ENCODE measurements at places on chromosomes 6 and 20.

DNA sequence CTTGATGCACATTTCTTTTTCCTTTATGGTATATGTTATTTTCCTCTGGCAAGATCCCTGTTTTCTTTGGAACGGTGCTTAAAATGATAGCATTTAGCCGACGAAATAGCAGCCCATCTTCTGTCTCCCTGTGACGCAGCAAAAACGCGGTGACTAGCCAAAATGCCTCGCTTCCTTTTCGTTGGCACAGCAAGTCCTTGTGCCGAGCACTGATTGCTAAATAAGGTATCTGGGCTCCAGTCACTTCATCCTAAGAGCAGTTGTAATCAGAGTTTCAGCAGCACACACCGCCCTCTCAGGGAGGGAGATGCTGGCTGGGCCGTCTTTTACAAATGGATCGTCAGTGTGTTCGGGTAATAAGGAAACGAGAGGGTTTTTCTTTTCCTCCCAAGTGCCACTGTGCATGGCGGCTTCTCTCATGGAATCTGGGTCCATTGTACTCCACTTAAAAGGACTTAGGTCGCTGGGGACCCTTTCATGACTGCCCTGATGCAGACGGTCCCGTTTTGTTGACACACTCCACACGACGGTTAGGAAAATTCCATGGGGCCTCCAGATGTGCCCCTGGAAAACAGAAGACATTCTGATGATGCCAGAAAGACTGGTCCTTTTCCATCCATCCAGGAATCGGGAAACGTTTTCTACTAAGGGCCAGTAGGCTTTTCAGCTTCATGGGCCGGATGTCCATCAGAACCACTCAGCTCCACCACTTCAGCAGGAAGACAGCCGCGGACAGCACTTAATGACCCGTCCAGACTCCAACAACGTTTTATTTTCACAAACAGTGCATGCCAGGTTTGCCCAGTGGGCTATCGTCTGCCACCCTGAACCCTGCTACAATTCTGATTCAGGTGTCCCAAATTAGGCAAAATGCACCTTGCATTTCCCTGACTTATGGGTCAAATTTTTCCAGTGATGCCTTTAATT is 185.5 kb downstream of the CDH4 start:
- DNase-seq, result no peak

DNA sequence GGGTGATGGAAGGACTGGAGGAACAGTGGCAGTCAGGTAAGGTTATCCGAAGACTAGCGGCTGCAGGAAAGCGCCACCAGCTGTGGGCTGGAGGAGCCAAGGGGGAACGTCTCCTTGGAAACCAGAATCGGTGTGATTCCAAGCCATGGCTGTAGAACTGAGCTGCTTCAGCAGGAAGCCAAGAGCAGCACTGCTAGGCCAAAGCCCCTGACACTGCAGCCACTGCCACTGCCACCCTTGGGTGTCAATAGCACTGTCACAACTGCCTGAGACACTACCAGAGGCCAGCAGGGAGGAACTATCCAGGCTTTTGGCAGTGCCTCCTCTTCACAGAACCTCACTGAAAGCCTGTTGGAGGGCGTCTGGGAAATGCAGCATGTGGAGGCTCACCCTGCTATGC is 289.6 kb upstream of the SUPT3H start:
- DNase-seq, result peak; percentile 45

DNA sequence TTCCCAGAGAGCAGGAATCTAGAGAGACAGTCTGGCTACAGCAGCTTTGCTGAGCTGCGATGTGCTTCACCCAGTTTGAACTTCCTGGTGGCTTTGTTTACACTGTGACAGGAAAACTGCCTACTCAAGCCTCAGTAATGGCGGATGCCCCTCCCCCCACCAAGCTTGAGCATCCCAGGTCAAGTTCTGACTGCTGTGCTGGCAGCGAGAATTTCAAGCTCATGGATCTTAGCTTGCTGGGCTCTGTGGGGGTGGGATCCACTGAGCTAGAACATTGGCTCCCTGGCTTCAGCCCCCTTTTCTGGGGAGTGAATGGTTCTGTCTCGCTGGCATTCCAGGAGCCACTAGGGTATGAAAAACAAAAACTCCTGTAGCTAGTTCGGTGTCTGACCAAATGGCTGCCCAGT is 91.0 kb upstream of the ESR1 start:
- no peak for DNase-seq

- DNase-seq, result no peak
Measured at GRCh38 chr6:134293659-134294161, 24.2 kb downstream of the SGK1 start.

DNA sequence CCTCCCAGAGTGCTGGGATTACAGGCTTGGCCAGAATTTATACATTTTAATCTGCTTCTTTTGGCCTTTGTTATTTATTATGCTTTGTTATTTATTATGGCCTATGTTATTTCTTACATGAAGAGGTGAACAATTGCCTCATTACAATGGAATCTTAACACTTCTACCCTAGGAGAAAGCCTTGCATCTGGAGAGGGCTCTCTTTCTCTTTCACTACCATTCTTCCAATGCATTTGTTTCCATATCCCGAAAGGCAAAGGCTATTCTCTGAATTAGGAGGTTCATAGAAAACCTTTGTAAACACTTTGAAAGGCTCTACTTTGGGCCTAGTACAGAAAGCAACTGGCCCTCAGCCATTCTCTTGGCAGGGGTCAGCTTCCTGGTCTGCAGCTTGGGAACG is 19.9 kb upstream of the DEK start:
- DNase-seq, result no peak

DNA sequence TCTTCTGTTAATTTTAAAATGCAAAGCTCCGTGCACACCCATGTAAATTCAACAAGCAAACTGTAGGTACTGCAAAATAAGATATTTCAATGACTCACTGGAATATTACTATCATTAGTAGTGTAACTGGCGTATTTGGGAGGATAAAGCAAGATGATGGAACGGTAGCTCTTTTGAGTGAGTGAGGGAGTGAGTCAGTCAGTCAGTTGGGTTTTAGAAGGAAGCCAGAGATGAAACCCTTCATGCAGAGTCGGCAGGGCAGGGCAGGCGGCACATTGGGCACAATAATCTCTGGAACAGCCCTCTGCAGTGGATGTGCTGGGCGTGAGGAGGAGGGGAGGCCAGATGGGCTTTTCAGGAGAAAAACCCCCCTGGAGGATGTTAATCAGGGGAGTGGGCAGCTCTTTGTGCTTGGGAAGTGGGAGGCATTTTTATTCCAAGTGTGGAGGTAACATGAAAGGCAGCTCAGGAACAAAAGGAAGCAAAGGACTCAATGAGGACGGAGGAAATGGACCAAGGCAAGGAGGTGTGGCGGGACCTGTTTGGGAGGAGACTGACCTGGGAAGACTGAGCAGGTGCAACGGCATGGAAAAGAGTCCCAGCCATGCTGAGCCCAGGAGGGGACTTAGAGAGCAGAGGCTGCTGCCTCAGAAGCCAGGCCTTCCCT is 171.2 kb downstream of the ZDHHC14 start:
- DNase-seq, result no peak

DNA sequence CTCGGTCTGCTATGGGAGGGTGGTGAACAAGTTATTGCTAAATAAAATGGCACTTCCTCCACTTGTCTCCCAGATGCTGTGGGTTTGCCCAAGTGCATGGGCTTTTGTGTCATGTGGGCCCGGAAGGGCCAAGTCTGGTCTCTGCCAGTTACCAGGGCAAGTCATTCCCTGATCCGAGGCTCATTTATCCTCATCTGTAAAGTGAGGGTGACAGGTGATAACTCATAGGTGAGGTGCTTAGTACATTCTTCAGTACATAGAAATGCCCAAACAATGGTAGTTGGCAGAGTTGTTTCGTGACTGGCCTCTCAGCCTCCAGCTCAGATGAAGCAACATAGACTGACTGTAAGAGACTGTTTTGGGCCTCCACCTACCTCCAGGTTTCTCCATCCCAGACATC is 2.0 kb upstream of the MUCL3 start:
- no peak for DNase-seq

DNA sequence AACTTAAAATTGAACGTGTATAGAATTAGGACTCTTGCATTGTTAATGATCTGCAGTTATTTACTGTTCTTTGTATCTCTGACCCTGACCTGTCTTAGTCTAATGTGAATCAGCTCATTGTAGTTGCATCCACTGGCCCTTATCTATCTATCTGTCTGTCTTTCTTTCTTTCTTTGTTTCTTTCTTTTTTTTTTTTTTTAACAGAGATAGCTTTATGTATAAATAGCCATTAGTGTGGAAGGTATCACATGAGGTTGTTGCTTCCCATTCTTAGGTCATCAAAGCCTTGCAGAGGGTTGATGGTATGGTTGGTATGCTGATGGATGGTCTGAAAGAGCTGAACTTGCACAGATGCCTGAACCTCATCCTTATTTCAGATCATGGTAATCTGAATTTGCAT is 59.9 kb downstream of the ENPP1 start:
- no peak for DNase-seq

- peak; percentile 57 for DNase-seq
Measured at GRCh38 chr6:129774697-129775447, 64.9 kb upstream of the ARHGAP18 start.

- no peak for DNase-seq
Measured at GRCh38 chr6:163816441-163816840, 401.9 kb downstream of the QKI start.

GRCh38 chr6:126071000-126071647 is 84.8 kb downstream of the TRMT11 start:
- DNase-seq, result no peak

DNA sequence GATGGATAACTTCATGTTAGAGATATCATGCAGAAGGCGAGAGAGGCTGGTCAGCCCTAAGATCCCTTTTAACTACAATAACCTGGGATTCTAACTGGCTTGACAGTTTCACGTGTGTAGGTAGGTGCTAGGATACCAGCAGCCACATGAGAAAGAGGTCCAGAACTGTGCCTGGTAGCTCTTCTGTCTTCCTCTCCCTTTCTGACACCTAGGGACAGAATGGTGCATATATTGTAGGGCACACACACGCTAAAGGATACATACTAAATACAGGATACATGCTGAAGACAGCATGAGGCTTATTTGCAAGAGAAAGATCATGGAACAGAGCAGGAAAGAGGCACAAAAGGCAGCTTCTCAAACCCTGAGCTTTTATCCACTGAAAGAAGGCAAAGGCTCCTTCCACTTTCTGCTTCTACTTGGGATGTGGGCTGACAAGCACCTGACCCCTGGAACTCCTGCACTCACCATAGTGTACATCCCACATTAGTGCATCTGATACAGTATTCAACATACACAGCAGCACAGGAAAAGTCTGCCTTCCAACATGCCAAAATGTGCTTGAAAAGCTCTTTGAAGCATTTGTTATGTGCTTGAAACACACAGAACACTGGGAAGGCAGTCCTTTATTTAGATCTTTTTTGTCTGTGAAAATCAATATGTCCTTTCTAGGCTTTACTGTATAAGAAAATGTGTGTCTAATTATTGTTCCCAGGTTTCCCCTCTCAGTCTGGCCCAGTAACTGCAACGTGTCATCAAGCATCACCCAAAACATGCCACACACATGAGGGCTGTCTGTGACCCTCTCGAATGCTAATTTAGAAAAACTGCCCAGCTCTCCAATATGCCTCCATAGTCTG is 3.2 kb downstream of the SLC22A23 start:
- peak; percentile 22 for DNase-seq

GRCh38 chr20:46366826-46367225 is 39.6 kb downstream of the ELMO2 start:
- no peak for DNase-seq

DNA sequence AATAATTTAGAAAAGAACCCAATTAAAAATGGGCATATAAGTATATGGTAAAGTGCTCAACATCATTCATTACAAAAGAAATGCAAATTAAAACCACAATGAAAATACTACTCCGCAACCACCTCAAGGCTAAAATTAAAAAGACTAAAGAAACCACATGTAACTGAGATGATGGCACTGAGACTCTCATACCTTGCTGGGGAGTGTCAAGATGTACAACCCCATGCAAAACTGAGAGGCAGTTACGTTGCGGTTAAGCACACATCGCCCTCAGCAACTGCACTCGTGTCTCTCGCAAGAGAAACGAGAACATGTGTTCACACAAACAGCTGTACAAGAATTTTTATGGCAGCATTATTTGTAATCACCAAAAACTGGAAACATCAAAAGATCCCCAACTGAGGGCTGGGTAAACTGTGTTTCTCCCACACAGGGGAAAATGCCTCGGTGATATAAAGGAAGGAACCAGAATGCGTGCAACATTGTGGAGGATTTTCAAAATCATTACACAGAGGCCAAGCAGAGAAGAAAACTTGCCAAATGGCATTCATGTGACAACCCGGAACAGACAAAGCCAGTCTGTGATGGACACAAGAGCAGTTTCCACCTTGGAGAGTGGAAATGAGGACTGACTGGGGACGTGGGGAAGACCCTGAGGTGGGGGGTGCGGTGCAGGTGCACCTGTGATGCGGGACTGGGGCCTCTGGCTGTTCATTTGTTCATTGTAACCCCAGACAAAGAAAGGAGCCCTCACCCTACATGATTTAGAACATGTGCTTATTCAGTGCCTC is 144.9 kb downstream of the WDR27 start:
- no peak for DNase-seq

DNA sequence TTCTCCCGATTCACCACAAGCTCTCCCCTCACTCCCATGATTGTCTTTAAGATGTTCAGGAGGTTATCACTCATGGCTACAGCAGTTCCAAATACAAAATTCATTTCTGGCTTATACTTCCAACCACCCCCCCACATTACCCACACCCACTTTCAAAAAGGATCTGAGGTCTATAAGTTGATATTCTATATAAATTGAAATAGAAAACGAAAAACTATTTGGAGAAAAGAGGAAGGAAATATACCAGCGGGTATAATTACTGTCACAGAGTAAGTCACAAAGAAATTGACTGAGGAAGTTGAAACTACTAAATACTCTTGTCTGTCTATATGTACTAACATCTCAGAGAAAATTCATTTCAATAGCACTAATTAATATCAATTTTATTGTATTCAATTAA is 112.7 kb upstream of the TNFAIP3 start:
- DNase-seq, result no peak

- DNase-seq, result no peak
Measured at GRCh38 chr6:107413966-107414645, 45.3 kb downstream of the PDSS2 start.

DNA sequence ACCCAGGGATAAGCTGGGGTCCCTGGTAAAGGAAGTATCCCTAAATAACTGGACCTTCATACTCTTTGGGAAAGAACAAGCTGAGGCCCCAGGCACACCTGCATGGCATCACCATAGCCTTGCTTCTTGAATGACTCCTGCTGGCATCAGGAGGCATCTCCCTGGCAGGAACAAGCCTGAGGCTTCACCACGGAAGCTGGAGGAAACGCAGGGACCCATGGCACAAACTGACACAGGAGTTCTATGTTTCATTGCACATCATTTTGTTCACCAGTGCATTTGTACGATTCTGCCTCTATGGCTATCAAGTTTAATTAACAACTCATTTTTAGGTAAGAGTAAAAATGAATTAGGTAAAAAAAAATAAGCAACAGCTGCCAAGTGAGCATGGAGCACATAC is 619 bp upstream of the PDE7B start:
- no peak for DNase-seq

GRCh38 chr6:38305995-38306681 is 333.6 kb downstream of the BTBD9 start:
- no peak for DNase-seq

- DNase-seq, result no peak
Measured at GRCh38 chr6:37129566-37129965, 40.4 kb upstream of the PIM1 start.
